ENCODE measurements at places on chromosomes 2 and 18.

GRCh38 chr2:132999421-132999820 is 329.4 kb upstream of the LYPD1 start:
- DNase-seq = no peak

- no peak for DNase-seq
These were observed 15.3 kb upstream of the ACOXL start for GRCh38 chr2:110716959-110717645.

DNA sequence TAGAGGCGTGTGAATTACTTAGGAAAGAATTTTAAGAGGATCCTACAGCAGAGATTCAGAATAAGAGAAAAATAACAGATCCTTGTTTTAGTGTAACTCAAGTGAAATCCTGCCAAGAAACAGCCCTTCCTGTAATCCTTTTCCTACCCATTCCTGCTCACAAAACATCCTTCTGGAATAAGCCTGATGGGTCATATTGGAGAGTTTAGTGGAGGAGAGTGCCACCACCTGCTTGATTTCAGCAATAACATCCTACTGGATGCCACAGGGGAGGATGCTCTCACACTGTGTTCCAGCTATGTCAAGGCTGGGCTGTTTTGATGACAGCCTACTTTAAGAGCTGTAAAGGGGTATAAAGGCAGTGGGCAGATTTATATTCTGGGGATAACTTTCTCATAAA is 54.8 kb upstream of the CCDC178 start:
- DNase-seq = peak; percentile 4

DNA sequence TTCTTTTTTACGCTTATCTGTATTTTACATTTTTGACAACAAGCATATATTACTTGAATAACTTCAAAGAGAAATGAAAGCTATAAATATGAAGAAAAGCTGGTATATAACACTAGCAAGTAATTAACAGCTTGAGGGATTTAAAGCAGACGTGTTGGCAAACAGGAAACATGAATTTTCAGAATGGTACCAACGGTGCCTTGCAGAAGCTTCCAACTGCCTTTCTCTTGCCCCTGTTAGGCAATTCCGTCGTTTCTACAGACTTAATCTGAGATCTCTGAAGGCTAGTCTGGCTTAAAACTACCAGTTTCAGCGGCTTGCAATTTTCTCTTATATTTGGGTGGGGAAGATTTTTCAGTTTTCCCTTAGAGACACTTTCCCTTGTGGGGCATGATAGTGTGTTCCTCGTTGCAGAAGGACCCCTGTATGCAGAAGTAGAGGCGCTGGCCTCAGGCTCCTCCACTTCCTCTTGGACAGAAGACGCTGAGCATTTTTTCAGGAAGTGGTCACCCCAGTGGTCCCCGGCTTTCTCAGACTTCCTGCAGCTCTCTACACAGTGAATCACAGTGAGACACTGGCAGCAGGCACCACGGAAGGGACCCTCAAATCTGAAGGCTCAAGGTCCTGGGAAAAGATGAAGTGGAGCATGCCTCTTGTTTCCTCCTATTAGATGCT is 56.2 kb upstream of the SLC16A14 start:
- peak; percentile 85 for DNase-seq

DNA sequence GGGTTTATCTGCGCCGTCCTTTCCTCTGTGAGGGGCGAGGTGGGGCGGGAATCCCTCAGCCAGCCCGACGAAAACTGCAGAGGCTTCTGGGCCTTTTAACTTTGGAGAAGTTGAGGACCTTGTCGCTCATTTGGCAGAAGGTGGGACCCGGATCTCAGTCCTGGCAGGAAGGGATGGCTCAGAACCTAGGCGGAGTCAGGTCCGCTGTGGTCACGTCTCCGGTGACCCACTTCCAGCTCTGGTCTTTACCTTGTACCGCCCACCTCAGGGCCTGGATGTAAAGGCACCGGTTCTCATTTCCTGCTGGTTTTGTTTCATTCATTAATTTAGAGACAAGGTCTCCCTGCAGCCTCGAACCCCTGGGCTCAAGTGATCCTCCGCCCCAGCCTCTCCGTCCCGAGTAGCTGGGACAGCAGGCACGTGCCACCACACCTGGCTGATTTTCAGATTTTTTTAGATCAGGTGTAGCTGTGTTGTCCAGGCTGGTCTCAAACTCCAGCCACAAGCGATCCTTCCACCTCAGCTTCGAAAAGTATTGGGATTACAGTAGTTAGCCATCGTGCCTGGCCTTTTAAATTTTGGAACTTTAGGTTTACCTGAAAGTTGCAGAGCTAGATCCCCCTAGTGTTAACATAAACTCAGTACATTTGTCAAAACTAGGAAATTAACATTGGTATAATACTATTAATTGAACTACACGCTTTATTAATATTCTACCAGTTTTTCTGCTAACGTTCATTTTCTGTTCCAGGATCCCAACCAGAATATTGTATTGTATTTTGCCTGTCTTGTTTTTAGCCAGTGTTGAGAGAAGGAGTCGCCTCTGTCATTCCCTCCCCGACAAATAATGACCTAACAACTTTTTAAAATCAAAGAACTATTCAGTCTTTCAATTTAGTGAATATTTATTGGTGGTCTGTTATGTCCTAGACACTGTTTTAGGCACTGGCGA is 852 bp downstream of the POLI start:
- DNase-seq = peak; percentile 73

DNA sequence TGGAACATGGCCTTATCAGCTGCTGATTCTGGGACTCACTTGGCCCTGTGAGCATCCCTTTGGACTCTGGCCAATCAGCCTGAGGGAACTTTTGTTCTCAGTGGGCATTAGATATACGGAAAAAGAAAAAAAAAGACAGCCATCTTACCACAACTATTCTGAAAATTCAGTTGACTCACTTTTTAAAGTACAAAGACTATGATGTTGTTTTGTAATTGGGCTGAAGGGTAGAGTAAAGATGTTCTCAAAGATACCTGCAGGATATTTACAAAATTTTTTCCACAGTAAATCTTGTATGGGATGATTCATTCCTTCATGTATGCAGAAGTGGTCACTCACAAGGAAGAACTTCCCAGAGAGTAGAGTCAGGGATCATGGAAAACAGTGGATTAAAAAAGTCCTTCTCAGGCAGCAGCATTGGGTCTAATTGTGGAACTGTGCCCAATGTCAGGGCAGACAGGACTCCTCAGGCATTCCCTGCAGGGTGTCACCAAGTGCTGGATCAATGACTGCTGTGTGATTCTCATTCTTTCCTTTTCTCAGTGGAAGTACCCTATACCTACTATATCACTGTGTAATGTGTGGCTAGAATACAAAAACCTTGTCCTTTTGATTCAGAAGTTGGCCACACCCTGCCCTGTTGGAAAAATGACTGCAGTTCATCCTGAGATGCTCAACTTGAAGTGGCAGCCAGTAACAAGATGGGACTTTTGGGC is 35.4 kb downstream of the SULT1C4 start:
- DNase-seq = no peak

- DNase-seq = no peak
These were observed 13.3 kb downstream of the ZSWIM2 start for GRCh38 chr2:186835628-186836027.

DNA sequence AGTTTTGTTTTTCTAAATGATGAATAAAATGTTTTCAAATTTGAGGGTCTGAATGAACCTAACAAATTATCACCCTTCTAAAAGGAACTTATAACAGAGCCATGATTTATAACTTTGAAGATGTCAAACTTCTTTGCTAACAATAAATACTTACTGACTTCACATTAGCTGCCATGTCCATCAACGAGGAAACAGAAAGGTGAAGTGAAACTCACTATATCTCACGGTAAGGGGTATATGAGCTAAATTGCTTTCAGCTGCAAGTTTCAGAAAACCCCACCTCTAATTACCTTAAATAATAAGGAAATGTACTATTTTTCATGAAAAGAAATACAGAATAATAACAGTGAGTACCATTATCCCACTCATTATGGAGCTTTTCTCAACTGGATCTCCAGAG is 350.8 kb upstream of the NT5C1B start:
- no peak for DNase-seq

GRCh38 chr2:234288974-234289455 is 207.9 kb downstream of the ARL4C start:
- peak; percentile 60 for DNase-seq
